ENCODE measurements at places on chromosomes 1 and 21.

- no peak for DNase-seq
Measured at GRCh38 chr1:100050139-100050538, 80.3 kb downstream of the SLC35A3 start.

DNA sequence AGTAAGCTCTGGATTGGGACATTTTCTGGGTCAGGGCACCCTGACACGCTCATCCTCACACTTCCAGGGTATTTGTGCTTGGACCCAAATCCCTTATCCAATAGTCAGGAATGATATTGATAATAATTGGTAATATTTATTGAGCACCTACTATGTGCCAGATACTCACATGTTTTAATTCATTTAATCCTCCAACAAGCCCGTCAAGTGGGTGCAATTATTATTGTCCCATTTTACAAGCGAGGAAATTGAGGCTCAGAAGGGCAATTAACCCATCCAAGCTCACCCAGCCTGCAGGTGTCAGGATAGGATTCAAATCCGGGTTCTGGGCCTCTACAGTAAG, 11.4 kb upstream of the PADI3 start:
- no peak for DNase-seq

- DNase-seq: no peak
Measured at GRCh38 chr1:195278644-195279043, 1329.6 kb downstream of the KCNT2 start.

DNA sequence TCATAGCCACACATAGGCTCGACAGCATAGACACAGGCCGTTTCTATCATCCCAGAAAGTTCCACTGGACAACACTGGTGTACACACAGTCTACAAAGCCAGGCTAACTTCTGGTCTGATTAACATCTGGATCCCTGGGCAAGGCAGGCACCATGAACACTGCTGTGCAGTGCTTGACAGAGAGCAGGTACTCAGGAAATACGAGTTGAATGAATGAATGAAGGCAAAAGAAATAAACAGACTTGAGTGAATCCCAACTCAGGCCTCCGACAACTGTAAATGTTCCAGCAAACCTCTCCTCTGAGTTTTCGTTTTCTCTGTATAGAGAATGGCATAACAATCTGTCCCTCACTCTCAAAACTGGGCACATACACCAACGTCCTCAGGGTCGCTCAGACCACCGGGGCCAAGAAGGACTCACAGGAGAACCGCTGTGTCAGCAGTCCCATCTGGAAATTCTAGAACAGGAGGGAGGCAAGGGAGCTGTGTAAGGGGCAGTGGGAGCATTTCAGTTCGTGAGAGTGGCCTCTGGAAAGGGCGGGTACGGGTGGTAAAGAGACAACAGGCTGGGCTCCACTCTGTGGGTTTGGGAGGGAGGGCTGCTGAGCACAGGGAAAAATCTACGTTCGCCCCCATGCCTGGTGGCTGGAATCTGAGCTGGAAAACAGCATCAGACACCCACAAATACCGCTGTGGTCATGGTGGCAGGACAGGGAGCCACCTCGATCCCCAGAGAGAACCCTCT, 15.1 kb upstream of the ECE1 start:
- DNase-seq: no peak

GRCh38 chr1:222786121-222786520, 28.7 kb upstream of the DISP1 start:
- DNase-seq: peak; percentile 44

- DNase-seq: no peak
Measured at GRCh38 chr1:47618830-47619229, 181.0 kb downstream of the FOXD2 start.

DNA sequence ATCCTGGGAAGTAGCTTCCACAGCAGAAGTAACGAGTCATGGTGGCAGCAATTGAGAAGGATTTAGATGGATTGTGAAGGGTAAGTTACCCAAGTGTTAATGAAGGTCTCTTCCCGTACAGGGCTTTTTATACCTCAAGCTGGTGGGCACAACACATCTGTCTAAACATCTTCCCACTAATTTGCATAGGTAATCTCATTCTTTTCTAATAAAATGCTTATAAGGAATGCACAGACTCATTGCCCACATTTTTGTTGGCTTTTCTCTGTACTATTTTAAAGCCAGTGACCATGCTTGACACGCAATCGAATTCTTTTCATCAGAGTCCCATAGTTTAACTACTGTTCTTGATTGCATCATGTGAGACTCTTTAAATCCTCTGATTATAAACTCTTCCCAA, at the start of gene KRTAP7-1:
Gene KRTAP7-1 (minus strand): TSS at position 101 of the 400 bp plus-strand sequence. CDS start 61 bp downstream, at position 40.
- peak; percentile 4 for DNase-seq
